Lower lobe of right lung (tissue), 2 donors: ENCODE measurements at places on chromosomes 7 and 10. TPM values are rescaled to one million over a fixed set of nuclear protein-coding genes. Genes with fewer than 3 reads are reported as not detected.

Gene ALOX5
- total RNA-seq: 222 TPM

Gene ABCB8
- total RNA-seq: 42.4 TPM

Gene MSMB
- total RNA-seq: 5.3 TPM

Gene GPR15LG
- total RNA-seq: not detected

Gene LIPK
- not detected for total RNA-seq

Gene SCART1
- 2.4 TPM for total RNA-seq

Gene AGAP5
- total RNA-seq: 9.1 TPM

Gene SAMD9L
- total RNA-seq: 64.4 TPM

DNA sequence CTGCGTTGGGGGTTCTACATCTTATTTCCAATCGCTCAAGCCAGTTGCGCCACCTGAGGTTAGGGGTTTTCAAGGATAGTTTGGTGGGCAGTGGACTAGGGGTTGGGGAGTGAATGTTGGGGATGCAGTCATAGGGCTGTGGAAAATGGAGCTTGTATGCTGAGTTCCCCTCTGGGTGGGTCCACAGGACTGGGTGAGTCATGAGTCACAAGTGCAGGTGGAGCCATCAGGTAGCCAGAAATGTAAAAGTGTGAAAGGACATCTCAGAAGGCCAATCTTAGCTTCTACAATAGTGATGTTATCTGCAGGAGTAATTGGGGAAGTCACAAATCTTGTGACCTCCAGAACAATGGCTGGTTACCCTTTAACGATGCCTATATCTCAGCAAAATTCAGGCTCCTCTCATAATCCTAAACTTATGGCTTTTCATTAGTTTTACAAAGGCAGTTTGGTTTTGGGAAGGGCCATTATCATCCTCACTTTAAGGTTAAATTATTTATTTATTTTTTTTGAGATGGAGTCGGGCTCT is 18.0 kb upstream of the MKRN1 start:
- H3K4me1 ChIP-seq: no peaks in the 10 kb centered on the region
- no peaks in the 10 kb centered on the region for H3K27me3 ChIP-seq
- no peak for DNase-seq
- H3K36me3 ChIP-seq: no peaks in the 10 kb centered on the region

GRCh38 chr7:139948167-139948566 is 114.6 kb downstream of the PARP12 start:
- DNase-seq: no peak
- H3K36me3 ChIP-seq: no peaks in the 10 kb centered on the region
- H3K4me1 ChIP-seq: no peaks in the 10 kb centered on the region

GRCh38 chr7:17062151-17063044 is 180.6 kb upstream of the AGR3 start:
- peaks cover 14% of the 10 kb centered on the region for H3K4me1 ChIP-seq
- no peak overlapping the region for H3K4me3 ChIP-seq
- H3K27me3 ChIP-seq: no peaks in the 10 kb centered on the region
- H3K27ac ChIP-seq: no peak overlapping the region
- no peak for DNase-seq

- H3K4me3 ChIP-seq: peak overlapping the region; percentile 92
- no peaks in the 10 kb centered on the region for H3K36me3 ChIP-seq
- H3K27ac ChIP-seq: peak overlapping the region; percentile 98
- no peaks in the 10 kb centered on the region for H3K27me3 ChIP-seq
Observed at GRCh38 chr10:114823077-114823463, 1.5 kb downstream of the FHIP2A start.

DNA sequence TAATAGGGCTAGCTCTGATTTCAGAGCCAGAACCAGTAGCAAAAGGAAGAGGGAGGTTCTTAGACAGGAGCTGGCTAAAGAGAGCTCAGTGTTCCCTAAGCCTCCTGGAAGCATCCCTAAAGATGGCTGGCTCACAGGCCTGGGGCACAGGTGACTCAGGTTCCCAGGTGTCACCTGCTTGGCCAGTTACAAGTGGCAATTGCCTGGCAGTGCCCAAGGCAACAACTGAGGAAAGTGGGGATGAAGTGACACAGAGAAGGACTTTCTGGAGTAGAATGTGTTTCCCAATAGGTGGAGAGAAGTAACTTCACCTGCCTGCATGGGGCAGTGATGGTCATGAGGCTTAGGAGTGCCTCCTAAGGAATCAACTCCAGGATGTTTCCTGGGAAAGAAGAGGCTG is 66.5 kb upstream of the EEPD1 start:
- no peaks in the 10 kb centered on the region for H3K27me3 ChIP-seq
- no peaks in the 10 kb centered on the region for H3K36me3 ChIP-seq
- no peak for DNase-seq
- H3K4me3 ChIP-seq: no peak overlapping the region
- H3K27ac ChIP-seq: no peak overlapping the region

GRCh38 chr7:46393142-46393541 is 472.1 kb upstream of the IGFBP3 start:
- H3K4me3 ChIP-seq: no peak overlapping the region
- no peak overlapping the region for H3K27ac ChIP-seq
- no peaks in the 10 kb centered on the region for H3K4me1 ChIP-seq
- no peaks in the 10 kb centered on the region for H3K36me3 ChIP-seq
- no peak for DNase-seq

GRCh38 chr10:69749178-69750010 is 52.3 kb upstream of the COL13A1 start:
- H3K4me3 ChIP-seq: no peak overlapping the region
- no peaks in the 10 kb centered on the region for H3K27me3 ChIP-seq
- H3K27ac ChIP-seq: no peak overlapping the region
- H3K36me3 ChIP-seq: no peaks in the 10 kb centered on the region

- peaks cover 16% of the 10 kb centered on the region for H3K4me1 ChIP-seq
- H3K36me3 ChIP-seq: peaks cover 97% of the 10 kb centered on the region
- no peaks in the 10 kb centered on the region for H3K27me3 ChIP-seq
- H3K4me3 ChIP-seq: no peak overlapping the region
Observed at GRCh38 chr7:99398891-99399445, 9.4 kb downstream of the PDAP1 start.

DNA sequence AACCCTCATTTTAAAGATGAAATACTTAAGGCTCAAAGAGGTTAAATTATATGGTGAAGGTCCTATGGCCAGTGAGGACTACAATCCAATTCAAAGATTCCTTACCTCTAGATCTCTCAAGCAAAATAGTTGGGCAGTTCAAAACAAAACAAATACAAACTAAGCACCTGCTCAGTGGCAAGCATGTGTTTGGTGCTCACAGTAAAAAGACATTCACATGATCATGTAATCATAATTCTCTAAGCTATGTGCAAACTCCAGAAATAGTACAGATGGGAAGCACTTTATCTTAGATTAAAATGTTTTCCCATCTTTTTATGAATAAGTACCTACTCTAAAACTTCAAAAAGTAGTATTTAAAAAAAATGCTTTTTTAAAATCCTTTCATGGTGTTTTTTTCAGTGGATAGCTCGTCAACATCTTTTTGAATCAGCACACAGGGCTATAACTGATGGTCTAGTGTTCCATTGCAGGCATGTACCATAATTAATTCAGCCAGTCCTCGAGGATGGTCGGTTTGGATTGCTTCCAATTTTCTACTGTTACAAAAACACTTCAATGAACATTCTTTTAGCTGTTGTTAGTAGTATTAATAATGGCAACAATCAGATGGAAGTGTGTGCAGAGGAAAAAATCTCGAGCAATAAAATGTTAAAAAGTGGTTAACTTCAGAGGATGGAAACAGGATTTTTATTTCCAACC is 58.4 kb downstream of the CHCHD3 start:
- peaks cover 10% of the 10 kb centered on the region for H3K4me1 ChIP-seq
- no peak overlapping the region for H3K27ac ChIP-seq
- H3K4me3 ChIP-seq: no peak overlapping the region
- H3K27me3 ChIP-seq: no peaks in the 10 kb centered on the region

- no peak for DNase-seq
- H3K27ac ChIP-seq: no peak overlapping the region
- peaks cover 7% of the 10 kb centered on the region for H3K4me1 ChIP-seq
- no peaks in the 10 kb centered on the region for H3K27me3 ChIP-seq
Observed at GRCh38 chr10:1068380-1069361, 12.5 kb downstream of the WDR37 start.

DNA sequence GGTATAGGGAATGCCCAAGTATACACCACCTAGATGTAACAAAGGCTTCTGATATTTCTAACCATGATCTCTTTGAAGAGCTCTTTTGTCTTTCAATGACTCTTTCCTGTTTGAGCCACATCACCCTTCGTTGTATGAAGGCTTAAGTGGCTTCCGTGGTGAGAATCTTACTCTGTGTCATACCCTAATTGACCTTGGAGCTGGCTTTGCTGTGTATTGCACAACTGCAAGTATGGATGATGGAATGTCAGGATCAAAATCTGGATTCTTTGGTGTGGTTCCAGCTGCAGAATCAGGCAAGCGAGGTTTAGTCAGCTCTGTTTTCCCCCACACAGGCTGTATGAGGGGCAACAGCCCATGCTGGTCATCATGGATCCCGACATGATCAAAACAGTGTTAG is 16.0 kb downstream of the CYP3A43 start:
- H3K36me3 ChIP-seq: no peaks in the 10 kb centered on the region
- H3K27ac ChIP-seq: no peak overlapping the region
- no peak for DNase-seq
- H3K4me3 ChIP-seq: no peak overlapping the region

DNA sequence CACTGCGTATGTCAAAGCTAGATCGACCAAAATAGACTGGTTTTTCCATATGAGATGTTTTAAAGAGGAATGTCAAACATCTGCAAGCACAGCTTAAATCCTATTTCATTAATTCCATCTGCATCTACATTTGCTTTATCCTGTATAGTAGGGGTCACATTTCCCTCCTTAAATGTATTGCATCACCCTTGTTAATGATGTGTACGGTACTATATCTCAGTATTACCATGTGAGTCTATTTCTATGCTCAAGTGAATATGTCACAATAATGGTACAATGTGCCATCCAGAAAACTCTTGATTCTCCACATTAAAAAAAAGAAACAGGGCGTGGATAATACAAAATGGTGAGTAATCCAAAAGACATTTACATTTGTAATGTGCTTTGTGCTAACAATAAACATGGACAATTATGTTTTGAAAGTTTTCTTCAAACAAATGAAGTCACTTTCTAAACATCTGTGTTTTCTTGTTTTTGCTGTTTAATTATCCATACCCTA is 56.6 kb downstream of the TWIST1 start:
- no peak for DNase-seq
- H3K27me3 ChIP-seq: no peaks in the 10 kb centered on the region
- H3K36me3 ChIP-seq: no peaks in the 10 kb centered on the region
- no peaks in the 10 kb centered on the region for H3K4me1 ChIP-seq
- H3K27ac ChIP-seq: no peak overlapping the region

- no peaks in the 10 kb centered on the region for H3K27me3 ChIP-seq
- no peak overlapping the region for H3K4me3 ChIP-seq
- no peak overlapping the region for H3K27ac ChIP-seq
- no peaks in the 10 kb centered on the region for H3K4me1 ChIP-seq
Observed at GRCh38 chr10:9147475-9147874, 1093.0 kb downstream of the GATA3 start.

DNA sequence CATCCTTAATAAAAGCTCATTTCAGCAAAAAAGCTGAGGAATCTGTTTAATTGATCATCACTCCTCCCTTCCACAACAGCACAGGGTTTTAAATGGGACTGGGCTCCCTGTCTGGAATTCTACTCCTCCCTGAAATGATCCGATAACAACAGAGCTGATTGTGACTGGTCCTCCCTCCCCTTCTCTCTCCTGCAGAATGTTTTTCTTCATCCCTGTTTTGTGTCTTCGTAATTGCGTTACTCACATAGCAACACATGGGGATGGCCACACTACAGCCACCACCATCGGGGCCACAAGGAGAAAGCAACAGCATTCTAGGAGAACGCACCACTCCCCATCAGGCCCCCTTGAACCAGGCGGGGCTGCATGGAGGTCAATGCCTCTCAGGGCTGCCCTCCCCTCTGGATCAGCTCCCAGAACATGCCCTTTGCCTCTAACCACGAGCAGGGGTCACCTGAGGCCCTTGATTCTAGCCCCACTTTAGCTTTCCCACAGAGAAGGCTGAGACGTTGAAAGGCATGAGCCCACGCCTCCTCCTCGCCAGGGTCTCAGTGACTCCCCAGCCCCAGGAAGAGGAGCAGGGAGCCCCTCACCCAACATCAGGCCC is 152.6 kb downstream of the PLXNA4 start:
- H3K27me3 ChIP-seq: peaks cover 3% of the 10 kb centered on the region
- no peak overlapping the region for H3K27ac ChIP-seq
- no peaks in the 10 kb centered on the region for H3K36me3 ChIP-seq
- DNase-seq: no peak
- H3K4me3 ChIP-seq: no peak overlapping the region

DNA sequence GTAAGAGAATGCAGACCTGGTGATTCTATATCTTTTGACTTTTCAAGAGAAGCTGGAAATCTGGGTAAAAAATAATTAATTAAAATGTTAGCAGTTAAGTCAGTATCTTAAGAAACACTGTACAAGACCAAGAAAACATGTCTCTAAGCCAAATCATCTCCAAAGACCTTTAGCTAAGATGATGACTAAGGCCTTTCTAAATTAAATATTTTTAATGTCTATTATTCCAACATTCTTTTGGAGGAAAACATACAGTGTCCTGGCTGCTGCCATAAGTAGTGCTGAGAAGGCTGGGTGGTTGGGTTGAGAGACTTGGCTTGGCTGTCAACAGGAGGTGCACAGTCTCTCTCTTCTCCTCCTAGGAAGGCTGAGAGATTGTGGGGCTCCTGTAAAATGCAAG is 20.3 kb downstream of the STARD3NL start:
- no peaks in the 10 kb centered on the region for H3K36me3 ChIP-seq
- H3K27ac ChIP-seq: no peak overlapping the region
- DNase-seq: no peak
- no peak overlapping the region for H3K4me3 ChIP-seq
- no peaks in the 10 kb centered on the region for H3K27me3 ChIP-seq
- peaks cover 44% of the 10 kb centered on the region for H3K4me1 ChIP-seq

DNA sequence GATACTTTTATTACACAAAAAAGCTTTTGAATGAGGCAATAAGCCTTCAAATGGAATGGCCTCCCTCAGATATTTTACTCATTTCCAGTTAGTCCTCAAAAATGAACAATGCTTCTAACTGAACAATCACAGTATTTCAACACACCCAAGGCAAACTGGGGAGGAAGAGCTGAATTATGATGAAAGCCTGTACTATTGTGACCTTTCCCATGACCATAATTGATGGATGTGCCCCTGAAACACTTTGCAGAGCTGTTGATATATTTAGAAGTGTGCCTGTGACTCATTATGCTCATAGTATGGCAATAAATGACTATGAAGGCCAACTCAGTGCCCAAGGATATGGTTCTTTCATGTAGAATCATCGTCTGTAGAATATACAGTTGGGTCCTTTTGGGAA is 248.1 kb downstream of the AHR start:
- no peak overlapping the region for H3K4me3 ChIP-seq
- no peak overlapping the region for H3K27ac ChIP-seq
- H3K27me3 ChIP-seq: no peaks in the 10 kb centered on the region
- H3K36me3 ChIP-seq: no peaks in the 10 kb centered on the region
- H3K4me1 ChIP-seq: peaks cover 13% of the 10 kb centered on the region

GRCh38 chr7:13910805-13911551 is 78.5 kb downstream of the ETV1 start:
- H3K36me3 ChIP-seq: peaks cover 7% of the 10 kb centered on the region
- no peak overlapping the region for H3K27ac ChIP-seq
- no peak for DNase-seq
- H3K4me3 ChIP-seq: no peak overlapping the region
